RCC 7860 (cell line): ENCODE measurements at places on chromosomes 1 and 21.

DNA sequence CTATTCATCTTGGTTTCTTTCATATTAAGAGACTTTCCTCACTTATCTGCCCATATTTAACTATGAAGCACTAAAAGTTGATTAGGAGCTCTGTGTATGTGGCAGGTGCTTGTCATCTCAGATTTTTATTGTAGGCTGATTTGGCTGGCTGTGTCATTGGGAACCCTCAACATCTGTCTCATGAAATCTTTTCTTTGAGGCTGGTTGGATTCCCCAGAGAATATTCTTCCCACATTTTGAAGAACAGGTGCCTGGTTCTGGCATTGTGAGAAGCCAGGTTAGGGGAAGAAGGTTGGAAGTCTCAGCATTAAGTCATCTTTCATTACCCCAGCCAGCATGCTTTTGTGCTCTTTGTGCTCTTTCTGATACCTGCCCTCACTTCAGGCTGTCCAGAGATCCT is 37.1 kb downstream of the EEIG2 start:
- DNase-seq, result no peak

DNA sequence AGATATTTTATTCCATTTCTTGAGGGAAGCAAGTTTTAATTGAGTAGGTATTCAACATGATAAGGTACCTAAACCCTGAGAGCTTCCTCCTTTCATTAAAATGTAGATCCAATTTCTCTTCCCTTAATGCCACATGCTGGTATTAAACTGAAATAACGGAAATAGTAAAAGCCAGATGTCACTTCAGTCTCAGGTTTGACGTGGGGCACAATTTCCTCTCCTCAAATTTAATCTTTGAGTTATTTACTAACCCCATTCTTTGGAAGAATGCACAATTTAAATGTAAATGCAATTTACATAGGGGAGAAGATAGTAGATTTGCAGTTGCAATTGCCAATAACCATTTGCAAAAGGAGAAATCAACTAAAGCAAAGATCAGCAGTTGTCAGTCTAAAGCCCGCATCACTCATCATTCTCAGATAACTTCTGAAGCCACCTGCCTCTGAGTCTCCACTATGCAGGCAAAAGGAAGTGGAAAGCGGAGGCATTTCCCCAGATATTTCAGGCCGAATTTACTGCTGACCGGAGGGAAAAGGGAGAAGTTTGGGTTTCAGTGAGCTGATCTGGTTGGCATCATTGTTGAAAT is 2.1 kb upstream of the LEMD1 start:
- DNase-seq, result no peak

GRCh38 chr1:85375493-85375892 is 89.5 kb downstream of the DDAH1 start:
- DNase-seq, result no peak

- peak; percentile 53 for DNase-seq
These were observed 129.5 kb upstream of the PRMT6 start for GRCh38 chr1:106926803-106927582.

GRCh38 chr1:245831518-245831917 is 675.6 kb downstream of the SMYD3 start:
- no peak for DNase-seq

DNA sequence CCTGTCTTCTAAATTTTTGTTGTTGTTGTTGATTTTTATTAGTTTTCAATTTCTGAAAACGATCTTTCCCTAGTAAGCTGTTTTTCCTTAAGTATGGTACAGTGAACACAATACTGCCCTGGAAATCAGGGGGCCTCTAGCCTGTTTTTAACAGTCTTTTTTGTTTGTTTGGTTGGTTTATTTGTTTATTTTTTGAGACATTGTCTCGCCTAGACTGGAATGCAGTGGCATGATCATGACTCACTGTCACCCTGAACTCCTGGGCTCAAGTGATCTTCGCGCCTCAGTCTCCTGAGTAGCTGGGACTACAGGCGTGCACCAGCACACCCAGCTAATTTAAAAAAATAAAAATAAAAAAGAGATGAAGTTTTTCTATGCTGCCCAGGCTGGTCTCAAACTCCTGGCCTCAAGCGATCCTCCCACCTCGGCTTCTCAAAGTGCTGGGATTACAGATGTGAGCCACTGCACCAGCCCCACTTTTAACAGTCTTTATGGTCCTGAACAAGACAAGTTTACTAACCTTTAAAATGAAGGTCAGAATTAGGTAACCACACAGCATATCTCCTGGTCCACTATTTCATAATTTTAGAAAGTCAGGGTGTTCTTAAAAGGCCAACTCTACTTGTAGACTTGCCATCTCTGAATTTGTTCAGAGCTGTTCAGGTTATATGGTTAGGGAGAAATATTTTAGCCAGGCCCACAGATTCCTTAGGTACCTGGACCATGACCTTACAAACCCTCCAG is 35.4 kb downstream of the TBCE start:
- DNase-seq, result no peak

DNA sequence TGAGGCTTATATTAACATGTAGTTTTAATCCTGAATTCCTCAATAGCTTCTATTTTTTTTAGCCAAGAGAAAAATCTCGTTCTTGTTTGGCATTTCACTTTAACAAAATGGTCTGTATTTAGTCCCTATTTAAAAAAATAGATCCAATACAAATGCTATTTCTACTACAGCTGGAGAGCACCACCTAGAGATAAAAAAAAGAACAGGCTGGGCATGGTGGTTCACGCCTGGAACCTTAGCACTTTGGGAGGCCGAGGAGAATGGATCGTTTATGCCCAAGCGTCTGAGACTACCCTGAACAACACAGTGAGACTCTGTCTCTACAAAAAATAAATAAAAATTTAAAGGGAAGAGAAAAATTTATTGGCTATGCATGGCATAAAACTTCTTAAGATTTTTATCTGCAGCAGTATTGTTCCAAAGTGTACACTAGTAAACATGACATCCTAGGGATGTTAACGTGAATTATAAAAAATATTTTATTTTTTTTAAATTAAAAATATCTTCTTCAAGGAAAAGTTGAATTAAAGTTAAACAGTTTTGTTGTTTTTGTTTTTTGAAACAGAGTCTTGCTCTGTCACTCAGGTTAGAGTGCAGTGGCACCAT is 4.4 kb downstream of the ST7L start:
- peak; percentile 47 for DNase-seq

GRCh38 chr21:46071082-46071481 is 26.8 kb upstream of the COL6A2 start:
- no peak for DNase-seq

GRCh38 chr1:39631361-39632322 is 7.8 kb downstream of the HEYL start:
- DNase-seq, result no peak

- peak; percentile 64 for DNase-seq
These were observed 4.9 kb downstream of the PLEKHG5 start for GRCh38 chr1:6486433-6487011.

DNA sequence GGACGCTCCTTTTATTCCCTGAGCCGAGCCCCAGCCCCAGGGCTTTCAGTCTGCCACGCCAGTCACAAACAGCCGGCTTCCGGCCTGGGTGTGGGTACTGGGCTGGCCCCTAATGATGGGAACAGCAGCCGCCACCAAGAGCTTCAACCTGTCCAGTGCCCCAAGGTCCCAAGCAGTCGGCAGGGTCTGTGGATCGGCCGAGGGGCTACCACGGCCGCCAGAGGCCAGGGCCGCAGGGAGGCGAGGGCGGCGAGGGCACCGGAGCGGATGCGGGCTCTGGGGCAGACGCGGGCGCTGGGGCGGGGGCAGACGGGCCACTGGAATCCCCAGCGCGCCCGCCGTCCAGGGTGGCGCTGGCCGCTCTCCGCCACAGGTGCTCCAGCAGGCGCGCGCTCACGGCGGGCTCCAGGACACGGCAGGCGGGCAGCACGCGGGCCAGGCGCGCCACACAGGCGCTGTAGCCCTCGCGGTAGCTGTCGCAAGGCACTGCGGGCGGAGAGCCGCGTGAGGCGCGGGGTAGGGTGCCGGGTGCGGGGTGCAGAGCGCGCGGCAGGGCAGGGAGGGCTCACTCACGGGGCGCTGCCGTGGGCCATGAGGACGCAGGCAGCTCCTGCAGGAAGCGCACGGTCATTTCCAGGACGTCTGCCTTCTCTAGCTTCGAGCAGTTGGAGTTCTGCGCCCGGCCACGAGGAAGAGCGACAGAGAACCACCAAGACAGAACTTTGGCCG is 887 bp downstream of the HES2 start:
- no peak for DNase-seq

DNA sequence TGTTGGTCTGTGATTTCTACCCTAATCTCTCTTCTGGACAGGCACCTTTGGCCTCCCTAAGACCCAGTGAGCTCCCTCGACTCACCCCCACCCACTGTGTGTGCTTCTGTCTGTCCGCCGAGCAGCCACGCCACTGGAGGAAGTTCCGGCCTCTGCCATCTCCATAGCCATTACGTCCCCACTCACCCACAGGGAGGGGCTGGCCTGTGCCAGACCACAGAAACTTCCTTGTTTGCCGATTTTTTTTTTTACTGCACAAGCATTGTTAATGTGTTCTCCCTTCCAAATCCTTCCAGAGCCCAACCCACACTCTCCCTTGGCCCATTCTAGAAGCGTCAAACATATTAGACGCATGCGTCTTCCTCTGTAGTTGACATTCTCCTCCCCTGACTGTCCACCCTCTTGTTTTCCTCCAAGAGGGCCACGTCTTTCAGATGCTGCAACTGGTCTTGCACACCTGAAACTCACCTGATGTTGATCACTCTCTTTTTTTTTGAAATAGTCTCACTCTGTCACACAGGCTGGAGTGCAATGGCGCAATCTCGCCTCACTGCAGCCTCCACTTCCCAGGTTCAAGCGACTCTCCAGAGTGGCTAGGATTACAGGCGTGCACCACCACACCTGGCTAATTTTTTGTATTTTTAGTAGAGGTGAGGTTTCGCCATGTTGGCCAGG is 72.3 kb downstream of the EVA1C start:
- DNase-seq, result no peak

DNA sequence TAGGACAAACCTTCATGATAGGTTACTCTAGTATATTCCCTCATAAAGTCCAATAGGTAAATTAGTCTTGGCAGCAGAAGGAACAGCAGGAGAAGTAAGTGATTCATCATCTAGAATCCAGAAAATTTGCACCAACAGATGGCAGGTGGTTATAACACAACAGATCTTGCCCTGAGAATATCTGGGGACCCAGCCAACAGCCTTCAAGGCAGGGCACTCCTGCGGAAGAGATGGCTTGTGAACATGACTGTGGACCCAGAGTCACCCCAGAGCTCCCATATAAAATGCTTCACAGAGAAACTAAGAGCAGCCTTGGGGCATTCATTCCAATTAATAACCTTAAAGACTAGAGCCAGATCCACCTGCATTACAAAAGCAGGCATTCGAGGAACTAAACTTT is 7.9 kb upstream of the PLA2G2C start:
- DNase-seq, result no peak

- no peak for DNase-seq
These were observed 607.5 kb upstream of the BRINP3 start for GRCh38 chr1:191085121-191085520.

DNA sequence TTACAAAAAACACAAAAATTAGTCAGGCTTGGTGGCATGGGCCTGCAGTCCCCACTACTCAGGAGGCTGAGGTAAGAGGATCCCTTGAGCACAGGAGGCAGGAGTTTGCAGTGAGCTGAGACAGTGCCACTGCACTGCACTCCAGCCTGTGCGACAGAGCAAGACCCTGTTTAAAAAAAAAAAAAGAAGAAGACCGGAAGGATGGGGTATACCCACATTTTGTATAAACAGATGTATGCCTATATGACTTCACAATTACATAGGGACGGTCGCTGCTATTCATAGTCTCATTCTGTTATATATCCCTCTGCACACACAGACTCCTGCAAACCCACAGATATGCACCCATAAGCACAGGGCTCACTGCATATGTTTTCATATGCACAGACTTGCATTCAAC is 12.7 kb downstream of the LCK start:
- DNase-seq, result no peak

DNA sequence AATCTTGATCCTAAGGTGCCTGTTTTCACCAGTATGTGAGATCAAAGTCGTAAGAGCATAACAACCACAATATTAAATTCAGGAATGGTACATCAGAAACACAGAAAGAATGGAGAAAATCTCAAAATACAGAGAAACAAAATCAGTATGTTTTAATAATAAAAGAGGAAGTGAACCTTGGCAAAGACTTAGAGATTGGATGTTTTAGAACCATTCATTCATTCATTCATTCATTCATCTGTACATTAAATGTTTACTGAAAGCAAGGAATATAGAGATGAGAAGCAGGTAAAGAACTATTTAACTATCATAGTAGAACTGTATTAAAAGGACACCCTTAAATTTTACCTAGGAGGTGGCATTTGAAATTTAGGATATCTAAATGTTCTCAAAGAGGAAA is 55.7 kb downstream of the EDEM3 start:
- no peak for DNase-seq

DNA sequence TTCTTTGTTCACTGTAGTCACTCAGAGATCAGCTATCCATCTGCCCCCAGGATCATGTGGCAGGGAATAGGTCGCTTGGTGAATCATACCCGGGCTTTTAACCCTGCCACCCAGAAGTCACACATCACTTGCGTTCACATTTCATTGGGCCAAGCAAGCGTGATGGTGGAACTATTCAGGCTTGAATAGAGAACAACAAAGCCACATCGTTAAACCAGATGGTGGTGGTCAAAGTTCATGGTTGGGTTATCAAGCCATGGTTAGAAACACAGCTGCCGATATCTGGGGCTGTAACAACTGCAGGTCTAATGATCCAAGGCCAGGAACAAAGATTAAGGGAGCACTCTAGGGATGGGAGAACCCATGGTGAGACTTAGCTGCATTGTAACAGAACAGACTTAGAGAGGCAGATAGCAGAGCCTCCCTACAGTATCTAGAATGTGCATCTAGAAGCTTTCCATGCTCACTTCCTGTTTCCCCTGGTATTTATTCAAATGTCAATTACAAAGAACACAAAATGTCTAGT is 40.0 kb upstream of the PTPRC start:
- DNase-seq, result peak; percentile 85

DNA sequence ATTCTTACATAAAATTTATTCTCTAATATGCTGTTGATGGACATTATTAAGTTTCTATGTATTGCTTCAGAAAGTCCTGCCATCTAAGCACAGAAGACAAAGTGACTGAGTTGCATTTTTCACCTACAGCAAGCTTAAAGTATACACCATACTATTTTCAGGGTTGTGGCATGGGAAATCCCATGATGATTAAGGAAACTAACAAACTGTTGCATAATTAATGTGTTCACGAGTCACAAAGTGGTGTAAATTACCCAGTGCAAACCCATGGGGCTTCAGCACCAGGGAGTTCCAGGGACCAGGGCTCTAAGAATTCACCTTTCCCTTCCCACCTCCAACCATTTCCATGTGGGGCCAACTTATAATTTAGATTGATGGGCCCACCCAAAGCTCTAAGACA is 81.9 kb upstream of the NR5A2 start:
- DNase-seq, result no peak

DNA sequence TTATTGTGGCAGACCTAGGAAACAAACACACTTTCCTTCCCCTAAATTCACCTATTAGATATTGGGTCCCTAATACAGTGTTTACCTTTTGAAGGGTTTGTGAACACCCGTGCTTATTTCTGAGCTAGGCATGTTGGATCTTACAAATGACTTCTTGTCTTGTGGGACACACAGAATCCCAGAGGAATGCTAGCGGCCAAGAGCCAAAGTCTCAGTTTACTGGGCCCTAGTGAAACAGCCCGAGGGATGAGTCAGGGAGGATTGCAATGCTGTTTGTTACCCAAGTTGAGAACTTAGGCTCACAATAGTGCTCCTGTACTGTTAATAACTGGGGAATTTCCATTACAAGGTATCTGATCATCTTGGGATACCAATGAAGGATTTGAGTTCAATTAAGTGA is 100.1 kb upstream of the AKT3 start:
- peak; percentile 84 for DNase-seq
